ENCODE measurements at places on chromosomes 16 and 17. TPM values are rescaled to one million over a fixed set of nuclear protein-coding genes. Genes with fewer than 3 reads are reported as not detected.

DNA sequence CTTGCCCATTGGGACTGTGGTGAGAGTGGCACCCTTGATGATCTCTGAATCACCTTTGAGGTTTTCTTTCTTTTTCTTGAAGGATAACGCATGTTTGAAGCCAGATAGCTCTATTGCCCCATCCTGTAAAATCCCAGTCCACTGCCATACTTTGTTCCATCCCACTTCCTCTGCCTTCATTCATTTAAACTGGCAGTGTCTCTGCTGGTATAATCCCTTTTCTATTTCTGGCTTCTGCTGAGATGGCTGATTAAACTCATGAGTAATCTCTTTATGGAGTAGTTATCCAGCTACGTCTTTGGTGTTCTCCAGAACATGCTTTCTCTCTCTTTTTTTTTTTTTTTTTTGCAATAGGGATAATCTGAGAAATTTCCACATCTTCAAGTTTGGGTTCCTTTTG lies 656.5 kb upstream of the SALL1 start:
- DNase-seq: no peak

- no peak for DNase-seq
Observed at GRCh38 chr17:69423450-69423849, 9.0 kb downstream of the MAP2K6 start.

GAS7 gene
- 95.9 TPM for total RNA-seq

GALR2 gene
- not detected for total RNA-seq

NTN1 gene
- 15.1 TPM for total RNA-seq

CDRT15L2 gene
- total RNA-seq: not detected

Data from uterus (tissue), 4 donors.